ENCODE measurements at places on chromosomes 1 and 21.
A peak's percentile ranks its signal among the peaks of the same experiment; 100 is the strongest.

- no peak for DNase-seq
Observed at GRCh38 chr1:151565502-151566189, 25.5 kb downstream of the TUFT1 start.

- no peak for DNase-seq
Observed at GRCh38 chr1:39654291-39654690, 14.8 kb upstream of the HEYL start.

DNA sequence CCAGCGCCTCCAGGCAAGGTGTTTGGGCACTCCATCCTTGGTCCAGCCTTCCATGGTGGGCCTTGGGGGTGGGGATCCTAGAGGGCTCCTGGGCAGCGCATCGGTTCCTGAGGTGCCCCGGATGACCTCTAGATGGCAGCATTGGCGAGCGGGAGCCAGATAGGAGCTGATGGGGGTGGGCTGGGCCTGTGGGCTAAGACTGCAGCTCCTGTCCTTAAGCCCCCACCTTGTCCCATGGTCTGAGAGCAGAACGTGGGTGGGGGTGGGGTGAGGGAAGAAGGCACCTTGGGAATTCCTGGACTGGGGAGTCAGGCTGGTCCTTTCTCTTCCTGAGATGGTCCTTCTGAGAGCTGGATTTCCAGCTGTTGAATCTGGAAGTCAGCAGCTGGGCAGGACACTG lies 93.4 kb upstream of the CSF3R start:
- peak; percentile 80 for DNase-seq

DNA sequence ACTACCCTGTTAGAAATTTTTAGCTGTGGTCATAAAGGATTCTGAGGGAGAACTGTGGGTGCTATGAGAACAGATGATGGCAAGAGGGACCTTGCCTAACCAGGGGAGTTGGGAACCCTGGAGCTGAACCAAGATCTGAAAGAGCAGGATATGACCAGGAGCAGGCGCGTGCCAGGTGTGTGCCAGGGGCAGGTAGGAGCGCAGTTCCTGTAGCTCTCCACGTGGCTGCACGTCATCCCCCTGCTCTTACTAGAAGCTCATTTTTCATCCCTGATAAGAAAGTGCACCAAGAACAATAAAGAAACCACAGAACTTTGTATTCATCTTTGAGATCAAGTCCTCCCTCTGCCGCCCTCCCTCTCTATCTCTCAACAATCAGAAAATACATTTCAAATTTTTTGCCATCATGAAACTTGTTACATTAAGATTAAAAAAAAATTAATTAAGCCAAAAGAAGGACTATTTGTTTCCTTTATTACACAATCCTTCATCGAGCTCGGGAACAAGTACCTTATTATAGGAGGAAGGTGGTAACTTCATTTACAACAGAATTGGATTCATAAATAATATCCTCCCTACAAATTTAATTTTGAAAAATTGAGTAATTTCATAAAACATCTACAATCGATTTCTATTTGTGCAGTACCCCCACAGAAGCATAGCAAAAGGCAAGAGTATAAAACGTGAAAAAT lies 78.5 kb downstream of the SLC35F3 start:
- DNase-seq, result no peak

GRCh38 chr1:230102046-230102445 lies 35.0 kb downstream of the GALNT2 start:
- no peak for DNase-seq

GRCh38 chr1:202159534-202160371 lies 649 bp downstream of the PTPN7 start:
- no peak for DNase-seq

GRCh38 chr1:12029720-12030339 lies 10.5 kb downstream of the MIIP start:
- no peak for DNase-seq

DNA sequence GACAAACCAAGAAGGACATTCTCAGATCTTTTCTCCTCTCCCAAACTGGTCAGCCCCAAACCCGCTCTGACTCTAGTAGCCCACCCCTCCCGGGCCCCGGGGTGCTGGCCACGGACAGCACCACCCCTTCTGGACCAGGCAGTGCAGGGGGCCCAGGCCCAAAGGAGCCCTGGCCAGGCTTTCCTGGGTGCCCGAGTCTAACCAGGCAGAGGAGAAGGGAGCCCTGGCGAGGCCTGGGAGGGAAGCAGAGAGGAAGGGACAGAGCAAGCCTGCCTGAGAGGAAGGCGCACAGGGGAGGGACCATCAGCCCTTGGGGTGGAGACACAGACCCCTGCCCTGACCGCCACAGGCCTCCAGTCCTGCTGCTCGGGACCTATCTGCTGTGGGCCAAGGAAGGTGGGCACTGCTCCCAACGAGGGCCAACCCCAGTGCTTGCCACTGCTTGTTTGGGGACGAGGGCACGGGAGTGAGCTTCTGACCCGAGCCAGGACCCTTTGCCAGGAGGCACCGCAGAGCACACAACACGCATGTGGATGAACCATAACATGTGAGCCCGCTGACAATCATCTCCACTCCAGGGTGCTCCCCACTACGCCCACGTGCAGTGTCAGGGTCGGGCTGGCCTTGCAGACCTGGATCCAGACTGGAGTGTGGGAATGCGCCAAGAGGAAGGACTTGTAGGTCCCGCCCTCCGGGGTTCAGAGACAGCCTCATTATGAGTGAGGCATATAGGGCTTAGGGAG lies 57.6 kb downstream of the KCNAB2 start:
- DNase-seq, result peak; percentile 63

DNA sequence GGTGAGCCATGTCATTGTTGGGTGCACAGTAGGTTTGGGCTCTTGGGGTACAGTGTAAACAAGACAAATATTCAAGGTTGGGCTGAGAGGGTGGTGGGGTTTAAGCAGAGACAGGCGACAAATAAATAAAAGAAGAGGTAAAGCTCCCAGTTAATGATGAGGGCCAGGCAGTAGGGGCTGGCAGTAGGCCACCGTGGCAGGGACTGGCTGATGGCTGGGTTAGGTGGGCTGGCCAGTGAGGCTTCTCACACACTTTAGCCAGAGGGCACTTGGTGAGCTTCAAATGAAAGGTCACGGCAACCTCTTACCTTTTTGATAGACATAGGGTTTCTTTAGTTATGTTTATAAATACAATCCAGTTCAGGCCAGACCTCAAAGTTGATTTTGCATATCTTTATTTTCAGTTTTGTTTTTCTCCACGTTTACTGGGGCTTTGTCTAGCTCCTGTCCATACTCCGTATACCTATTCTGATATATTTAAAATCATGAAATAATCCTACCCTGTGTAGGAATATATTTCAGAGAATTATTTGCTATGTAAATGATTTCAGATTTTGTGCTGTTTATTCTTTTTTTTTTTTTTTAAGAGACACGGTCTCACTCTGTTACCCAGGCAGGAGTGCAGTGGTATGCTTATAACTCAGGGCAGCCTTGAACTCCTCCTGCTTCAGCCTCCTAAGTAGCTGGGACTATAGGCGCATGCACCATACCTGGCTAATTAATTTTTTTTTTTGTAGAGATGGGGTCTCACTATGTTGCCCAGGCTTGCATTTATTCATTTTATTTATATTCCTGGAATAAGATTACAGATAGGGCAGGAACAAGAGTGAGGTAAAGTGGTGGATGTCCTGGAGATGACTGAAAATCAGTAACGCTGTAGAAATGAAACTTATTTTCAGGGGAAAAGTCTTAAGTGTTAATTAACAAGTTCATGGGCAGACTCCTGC lies 122.7 kb downstream of the RYR2 start:
- no peak for DNase-seq

GRCh38 chr1:19040010-19040680 lies 83.7 kb upstream of the IFFO2 start:
- DNase-seq, result no peak

DNA sequence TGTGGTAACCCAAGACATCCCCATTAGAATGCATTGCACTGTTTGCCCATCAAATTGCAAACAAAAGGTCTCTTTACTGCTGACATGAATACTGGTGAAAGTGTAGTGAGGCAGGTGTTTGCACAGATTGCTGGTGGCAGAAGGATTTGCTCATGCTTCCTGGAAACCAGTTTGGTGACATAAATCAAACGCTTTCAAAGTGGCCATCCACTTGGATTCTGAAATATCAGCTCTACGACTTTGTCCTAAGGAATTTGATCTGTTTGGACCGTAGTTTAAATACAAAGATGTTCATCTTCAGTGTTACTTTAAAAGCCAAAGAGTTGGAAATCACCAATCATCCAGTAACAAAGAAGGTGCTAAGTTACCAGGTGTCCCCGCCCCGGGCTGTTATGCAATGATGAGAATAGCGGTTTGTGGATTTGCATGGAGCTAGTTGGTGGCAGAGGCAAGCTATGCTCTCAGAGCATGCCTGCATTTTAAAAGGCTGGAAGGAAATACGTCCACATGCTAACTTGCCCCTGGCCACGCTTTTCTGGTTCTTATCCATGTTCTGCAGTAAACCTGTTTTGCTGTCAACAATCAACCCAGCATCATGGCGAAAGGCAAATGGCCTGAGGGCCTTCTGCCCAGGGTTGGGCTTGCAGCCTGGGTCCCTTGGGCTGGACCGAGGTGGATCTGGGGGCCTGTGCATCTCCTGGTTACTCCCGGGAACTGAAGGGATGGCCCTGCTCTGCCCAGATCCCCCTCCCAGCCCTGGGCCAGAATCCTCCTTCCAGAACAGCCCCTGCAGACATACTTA lies 49.2 kb downstream of the UMODL1 start:
- DNase-seq, result no peak

DNA sequence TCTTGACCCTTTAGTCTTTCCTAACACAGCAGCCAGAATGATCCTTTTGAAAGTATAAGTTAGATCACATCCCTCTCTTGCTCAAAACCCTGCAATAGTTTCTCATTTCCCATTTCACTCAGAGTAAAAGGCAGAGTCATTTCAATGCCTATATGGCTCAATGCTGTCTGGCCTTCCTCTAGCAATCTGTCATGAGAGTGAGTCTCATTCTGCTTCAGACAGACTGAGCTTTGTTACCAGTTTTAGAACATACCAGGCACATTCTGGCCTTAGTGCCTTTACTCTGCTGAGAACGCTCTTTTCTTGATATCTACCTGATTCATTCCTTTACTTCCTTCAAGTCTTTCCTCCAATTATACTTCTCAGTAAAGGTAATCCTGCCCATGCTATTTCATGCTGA lies 372.8 kb upstream of the PKN2 start:
- no peak for DNase-seq

- DNase-seq, result no peak
Observed at GRCh38 chr1:231527586-231528171, 790 bp upstream of the TSNAX start.

- DNase-seq, result no peak
Observed at GRCh38 chr1:171785766-171786165, 4.3 kb downstream of the METTL13 start.

DNA sequence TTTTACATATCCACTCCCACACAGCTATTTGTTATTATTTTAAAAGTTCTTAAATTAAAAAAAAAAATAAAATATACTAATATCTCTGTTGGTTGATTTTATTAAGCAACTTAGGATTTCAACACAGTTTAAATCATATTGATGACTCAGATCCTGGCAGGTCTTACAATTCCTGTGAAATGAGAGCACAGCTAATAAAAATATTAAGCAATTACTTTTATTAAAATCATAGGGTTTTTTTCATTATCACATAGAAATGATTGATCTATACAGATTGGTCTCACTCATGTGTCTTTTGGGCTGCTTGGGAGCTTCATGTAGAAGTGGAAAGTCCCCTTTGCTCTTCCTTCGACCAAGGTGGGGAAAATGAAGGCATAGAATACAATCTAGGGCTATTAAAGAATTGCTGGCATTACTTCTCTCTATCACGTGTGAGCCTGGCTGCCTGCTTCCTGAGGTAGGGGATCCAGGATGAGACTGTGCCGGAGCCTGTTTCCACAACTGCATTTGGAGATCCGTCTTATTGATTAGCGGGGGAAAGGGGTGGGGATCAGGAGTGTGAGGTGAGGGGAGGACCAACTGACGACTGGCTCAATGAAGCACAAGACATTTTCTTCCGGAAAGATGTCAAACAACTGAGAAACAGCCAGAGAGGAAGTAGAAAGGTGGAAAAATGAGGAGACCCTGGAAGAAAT lies 858.0 kb downstream of the USP25 start:
- no peak for DNase-seq

GRCh38 chr1:5888606-5889211 lies 103.5 kb downstream of the NPHP4 start:
- DNase-seq, result no peak

- no peak for DNase-seq
Observed at GRCh38 chr21:14699433-14700407, 153.6 kb upstream of the SAMSN1 start.

DNA sequence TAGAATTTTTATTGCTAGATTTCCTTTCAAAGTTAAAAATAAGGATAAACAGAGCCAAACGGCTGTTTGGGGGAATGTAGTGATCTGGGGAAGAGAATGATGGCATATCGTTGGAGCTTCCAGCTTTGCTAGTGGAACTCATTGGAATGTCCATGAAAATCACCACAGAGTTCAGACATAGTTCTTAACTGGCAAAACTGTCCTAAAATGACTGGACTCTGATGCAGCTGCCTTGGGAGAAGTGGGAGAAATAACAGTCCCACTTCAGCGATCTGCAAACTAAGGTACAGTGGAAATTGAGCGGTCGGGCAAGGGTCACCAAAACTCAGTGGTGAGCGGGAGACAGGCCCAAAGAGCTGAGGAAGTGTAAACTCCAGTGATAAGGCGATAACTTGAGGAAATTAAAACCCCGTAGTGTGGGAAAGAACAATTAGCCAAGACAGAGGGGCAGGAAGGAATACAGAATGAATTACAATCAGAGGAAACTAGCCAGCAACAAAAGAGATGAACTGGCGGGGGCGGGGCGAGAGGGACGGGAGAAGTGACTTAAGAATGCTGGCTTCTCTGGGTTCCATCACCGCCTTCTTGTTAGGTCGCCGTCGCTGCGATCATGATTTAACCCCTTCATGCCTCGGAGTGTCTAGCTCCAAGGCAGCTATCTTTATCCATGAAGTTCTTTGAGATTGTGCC lies 89.8 kb upstream of the ARHGAP29 start:
- DNase-seq, result peak; percentile 79

DNA sequence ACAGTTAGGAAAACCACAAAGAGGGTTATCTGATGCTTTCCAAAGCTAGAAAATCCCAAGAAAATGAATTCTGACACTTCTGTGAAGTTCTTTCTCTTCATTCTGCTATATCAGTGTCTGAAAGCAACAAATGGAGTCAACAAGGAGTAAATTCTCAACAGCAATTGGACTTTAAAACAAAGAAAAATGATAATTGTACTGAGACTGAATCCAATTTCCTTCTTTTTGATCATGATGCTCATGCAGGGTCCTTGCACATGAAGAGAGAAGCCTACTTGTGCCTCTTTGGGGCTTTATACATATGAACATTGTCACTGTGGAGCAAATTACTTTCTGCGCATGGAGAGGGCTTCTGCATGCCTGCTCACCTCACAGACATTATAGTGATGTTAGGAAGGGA lies at the start of gene OR10J5:
TSS of gene OR10J5 (minus strand) at position 101 of the 400 bp plus-strand sequence. CDS start at position 101, 0 bp downstream.
- DNase-seq, result no peak

DNA sequence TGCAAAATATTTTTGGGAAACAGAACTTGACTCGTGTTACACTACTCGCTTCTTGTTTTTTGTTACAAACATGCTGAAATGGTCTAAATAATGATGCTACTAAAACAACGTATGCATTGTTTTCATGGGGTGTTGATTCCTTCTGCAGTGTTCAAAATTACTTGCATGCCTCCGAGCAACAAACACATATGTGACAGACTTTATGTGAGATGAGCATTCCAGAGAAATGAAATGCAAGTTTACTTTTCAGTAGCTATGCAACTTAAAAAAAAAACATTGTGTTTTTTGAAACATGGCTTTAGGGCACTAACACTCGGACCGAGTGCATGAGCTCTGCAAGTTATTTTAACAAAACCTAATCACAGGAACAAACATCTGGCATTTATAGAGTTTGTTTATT lies 84.8 kb downstream of the CAMTA1 start:
- no peak for DNase-seq
